ENCODE measurements at places on chromosomes 5 and 9.

- no peak for DNase-seq
These were observed 92.4 kb downstream of the RORB start for GRCh38 chr9:74589576-74589975.

GRCh38 chr9:87595610-87596009, 97.9 kb downstream of the DAPK1 start:
- DNase-seq: no peak

GRCh38 chr5:179314606-179315355, 30.5 kb downstream of the ADAMTS2 start:
- no peak for DNase-seq

DNA sequence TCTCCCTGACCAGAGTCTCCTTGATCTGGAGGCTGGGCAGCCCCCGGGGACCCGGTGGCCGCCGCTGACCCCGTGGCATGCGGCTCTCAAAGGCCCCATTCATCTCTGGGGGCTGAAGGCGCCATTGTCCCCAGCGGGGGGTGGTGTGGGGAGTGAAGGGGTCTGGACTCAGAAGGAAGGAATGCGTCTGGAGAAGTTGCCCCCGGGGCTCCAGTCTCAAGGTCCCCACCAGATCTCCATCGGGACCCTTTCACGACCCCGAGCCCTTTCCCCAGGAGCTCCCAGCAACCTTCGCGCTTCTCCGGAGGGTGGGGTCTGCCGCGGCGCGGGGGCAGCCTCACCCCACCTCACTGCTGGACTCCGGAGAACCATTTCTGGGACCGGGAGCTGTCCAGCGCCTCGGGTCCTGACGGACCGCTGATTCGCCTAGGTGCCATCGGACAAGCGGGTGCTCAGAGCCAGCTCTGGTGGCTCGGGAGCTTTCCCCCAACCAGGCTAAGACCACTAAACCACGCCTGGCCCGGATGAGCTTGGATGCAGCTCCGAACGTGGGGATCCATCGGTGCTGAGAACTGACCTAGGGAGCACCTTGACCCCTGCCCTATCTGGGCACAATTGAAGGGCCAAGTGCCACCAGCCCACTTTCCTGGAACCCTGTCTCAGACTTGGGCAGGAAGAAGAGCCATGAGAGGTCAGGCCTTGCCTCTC, 5.1 kb upstream of the PCDH1 start:
- no peak for DNase-seq

DNA sequence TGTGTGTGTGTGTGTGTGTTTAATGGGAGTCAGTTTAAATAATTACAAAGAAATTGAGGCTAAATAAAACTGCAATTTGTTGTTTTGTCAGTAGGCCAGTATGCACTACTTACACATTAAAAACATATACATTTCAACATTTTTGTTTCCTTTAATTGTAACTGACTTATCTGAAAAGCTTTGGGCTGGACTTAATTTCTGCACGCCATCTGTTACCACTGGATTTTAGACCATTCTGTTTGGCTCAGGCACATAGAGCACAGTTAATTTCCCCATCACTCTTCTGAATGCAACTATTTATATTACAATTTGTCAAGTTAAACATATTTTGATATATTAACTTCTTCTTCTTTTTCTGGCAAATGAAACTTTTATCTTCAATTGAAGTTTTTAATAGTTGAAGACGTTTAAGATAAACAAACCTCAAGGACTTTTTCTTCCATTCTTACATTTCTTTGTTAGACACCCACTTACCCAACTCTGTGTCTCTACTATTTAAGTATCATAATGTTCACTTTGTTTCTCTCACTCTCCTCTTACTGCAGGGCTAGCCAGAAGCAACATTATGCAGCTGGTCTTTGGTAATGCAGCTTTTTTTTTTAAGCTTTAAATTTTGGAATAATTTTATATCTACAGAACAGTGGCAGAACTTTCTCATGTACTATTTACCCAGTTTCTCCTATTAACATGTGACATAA, 253.4 kb upstream of the ANKH start:
- no peak for DNase-seq

DNA sequence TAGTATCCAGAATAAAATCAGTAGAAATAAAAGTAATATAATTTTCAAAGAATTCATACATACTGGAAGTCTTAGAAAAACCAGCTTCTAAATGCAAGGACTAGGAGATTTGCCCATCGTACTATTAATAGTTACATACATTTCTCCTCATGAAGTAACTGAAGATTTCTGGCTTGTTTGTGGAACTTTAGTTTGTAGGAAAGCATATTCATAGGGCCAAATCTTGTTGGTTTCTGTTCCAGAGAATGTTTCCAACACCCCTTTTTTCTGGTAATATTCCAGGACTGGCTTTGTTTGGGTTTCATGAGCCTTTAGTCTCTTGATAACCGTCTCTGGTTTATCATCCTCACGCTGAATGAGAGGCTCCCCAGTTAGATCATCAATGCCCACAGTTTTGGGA, 66.3 kb upstream of the TJP2 start:
- no peak for DNase-seq

- peak; percentile 32 for DNase-seq
These were observed 1.1 kb downstream of the ZNF367 start for GRCh38 chr9:96417051-96417586.

GRCh38 chr5:63247651-63248050, 669.0 kb downstream of the LRRC70 start:
- no peak for DNase-seq

- DNase-seq: no peak
These were observed 145.0 kb downstream of the PSAT1 start for GRCh38 chr9:78441822-78442431.

- DNase-seq: no peak
These were observed 6.2 kb downstream of the MAPKAP1 start for GRCh38 chr9:125700791-125701190.

GRCh38 chr5:135066781-135067180, 32.8 kb upstream of the PITX1 start:
- DNase-seq: no peak

DNA sequence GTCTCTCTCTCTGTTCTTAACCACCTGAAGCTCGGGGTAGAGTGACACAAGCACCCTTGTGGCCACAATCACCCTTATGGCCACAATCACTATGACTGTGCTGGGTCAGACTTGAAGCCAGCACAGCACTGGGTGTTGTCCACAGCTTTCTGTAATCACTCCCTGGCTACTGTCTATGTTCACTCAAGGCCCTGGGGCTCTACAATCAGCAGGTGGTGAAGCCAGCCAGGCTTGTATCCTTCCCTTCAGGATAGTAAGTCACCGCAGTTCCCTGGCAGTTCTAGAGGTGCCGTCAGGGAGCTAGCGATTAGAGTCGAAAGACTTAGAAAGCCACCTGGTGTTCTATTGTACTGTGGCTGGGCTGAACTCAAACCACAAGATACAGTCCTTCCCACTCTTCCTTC, 44.2 kb downstream of the GDA start:
- DNase-seq: no peak

DNA sequence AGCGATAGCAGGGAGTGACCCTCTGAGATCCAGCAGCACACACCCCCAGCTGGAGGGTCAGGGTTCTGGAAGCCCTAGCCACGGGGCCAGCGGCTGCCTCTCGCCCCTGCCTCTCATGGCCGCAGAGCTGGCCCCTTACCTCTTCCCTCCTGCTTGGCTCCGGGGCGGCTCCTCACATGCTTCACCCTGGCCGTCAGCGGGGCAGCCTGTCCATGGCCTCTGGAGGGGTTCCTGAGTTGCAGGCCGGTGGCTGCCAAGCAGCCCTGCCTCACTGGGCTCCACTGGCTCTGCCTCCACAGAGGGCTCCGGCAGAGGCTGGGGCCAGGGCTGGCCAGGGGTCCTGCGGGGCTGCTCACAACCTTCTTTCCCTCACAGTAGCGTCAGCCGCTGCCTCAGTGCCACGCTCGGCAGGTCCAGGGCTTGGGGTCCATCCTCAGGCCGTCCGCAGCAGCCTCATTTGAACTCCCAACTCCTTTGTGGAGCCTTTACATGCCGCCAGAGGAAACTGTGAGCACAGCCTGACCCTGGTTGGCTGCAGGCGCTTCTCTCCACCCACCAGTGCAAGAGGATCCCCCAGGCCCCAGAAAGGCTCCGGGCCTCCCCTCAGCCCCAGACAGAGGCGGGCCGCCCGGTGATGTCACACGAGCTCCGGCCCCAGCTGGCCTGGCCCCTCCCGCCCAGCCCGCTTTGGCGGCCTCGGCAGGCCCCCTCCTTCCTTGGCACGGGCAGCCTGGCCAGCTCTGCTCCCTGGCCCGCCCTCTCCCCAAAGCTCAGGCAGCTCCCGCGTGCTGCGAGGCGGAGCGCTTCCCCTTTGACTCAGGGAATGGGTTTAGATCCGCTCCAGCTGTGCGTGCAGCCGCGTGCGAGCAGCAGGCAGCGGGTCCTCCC, at the start of gene ANGPTL2:
Gene ANGPTL2, minus strand, starts transcription at position 460 of the 888 bp plus-strand sequence. CDS start 13,904 bp downstream, outside the sequence.
- DNase-seq: peak; percentile 80

- DNase-seq: no peak
These were observed 9.5 kb upstream of the PHF19 start for GRCh38 chr9:120886490-120886967.

DNA sequence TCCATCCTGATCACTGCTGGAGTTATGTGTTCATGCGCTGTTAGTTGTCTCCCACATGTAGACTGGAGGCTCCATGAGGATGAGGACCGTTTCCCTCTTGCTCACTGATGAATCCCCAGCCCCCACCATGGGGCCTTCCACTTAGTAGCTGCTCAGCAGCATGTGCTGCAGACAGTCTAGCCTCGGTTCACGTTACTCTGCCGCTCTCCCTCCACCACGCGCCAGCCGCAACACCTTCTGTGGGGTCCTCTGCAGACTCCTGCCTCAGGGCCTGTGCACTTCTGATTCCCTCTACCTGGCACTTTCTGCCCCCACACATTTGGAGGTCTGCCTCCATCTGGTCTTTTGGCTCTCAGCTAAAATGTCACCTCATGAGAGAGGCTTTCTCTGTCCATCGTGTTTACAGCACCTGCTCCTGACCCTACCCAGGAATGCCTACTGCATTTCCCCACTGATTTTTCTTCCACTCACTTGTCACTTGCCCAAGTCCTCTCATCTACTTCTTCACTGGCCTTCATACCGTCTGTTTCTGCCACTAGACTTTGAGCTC, 36.3 kb downstream of the STK10 start:
- no peak for DNase-seq

DNA sequence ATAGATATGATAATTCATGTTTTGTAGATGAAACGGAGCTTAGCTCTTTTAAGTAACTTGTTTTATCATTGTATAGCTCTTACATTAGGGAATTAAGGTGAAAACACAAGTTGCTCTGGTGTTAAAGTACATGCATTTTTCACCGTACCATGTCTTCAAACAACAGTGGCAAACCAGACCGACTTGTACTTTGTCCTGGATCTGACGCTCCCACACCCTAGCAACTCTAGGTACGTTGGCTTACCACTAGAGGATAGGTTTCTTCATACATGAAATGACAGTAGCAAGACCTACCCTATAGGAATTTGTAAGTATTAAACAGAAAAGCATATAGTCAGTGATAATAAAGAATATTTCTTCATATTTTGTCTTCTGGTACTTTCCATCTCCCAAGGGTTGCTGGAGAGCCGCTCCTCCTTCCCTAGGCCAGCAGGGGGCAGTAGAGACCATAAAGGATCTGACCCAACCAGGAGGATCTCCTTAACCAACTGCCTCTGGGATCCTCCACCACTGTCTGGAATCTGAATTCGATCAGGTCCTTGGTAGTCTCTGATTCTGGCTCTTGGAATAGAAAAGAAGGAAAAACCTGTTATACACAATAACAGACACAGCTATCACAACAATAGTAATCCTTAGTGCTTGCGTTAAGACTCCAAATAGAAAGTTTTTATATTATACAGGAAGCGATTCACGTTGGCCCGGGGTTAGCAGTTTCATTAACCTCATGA, 136.7 kb downstream of the CAVIN4 start:
- DNase-seq: peak; percentile 73

GRCh38 chr9:35862328-35862727, 7.9 kb downstream of the OR13J1 start:
- no peak for DNase-seq

DNA sequence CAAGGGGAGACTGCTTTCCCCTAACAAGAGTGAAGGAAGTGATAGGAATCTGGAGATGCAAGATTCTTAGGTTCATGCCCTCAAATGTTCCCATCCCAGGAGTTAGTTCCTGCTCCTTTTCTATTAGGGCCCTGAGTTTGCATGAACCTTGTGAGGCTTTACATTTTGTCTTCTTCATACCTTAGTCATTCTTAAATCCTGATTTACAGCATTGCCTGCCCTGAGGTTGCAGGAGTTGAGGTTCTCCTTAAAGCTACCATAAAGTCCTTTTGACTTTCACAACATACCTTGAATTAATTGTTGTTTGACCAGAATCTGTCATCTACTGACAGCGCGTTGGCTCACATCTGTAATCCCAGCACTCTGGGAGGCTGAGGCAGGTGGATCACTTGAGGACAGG, 151.5 kb upstream of the ABCA1 start:
- DNase-seq: no peak

- no peak for DNase-seq
These were observed 53.7 kb downstream of the PRRC2B start for GRCh38 chr9:131447600-131447999.

- DNase-seq: no peak
These were observed 1.9 kb downstream of the GPBP1 start for GRCh38 chr5:57175551-57176309.

- no peak for DNase-seq
These were observed 61.5 kb downstream of the NR3C1 start for GRCh38 chr5:143341807-143342570.

- DNase-seq: no peak
These were observed at the start of gene SPINK1 for GRCh38 chr5:147831465-147831864. Gene SPINK1, minus strand, starts transcription at chr5:147831671. Its CDS starts 94 bp downstream, at chr5:147831577.

DNA sequence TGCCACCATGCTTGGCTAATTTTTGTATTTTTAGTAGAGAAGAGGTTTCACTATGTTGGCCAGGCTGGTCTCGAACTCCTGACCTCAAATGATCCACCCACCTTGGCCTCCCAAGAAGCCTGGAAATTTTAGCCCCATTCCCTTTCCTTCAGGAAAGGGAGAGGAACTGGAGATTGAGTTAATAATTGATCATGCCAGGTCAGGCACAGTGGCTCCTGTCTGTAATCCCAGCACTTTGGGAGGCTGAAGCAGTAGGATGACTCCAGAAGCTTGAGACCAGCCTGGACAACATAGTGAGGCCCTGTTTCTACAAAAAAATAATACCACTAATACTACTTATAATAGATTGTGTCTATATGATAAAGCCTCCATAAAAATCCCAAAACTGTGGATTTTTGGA, 124.6 kb downstream of the UNC13B start:
- DNase-seq: no peak

GRCh38 chr5:124644138-124644537, 102.3 kb downstream of the ZNF608 start:
- DNase-seq: no peak

- no peak for DNase-seq
These were observed 2.0 kb downstream of the MATR3 start for GRCh38 chr5:139295346-139296057.
